ENCODE measurements at places on chromosomes 3 and 15. TPM values are rescaled to one million over a fixed set of nuclear protein-coding genes. Genes with fewer than 3 reads are reported as not detected.

DNA sequence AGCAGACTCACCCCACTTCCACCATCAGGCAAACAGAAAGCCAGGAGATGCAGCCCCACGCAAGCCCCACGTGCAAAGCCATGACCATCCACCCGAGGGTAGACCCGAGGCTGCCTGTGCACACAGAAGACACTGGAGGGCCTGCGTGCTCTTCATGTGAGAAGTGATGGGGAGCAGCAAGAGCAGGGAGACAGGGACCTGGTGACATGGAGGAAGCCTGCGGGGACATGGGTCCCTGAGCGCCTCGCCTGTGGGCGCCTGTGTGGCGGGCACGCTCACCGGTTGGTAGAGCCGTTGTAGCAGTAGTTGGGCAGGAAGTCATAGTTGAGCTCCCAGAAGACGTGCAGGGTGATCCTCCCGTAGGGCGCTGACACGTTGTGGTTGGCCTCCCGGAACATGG lies 65.0 kb downstream of the NIPA2 start:
- DNase-seq = no peak

- no peak for DNase-seq
Observed at GRCh38 chr3:138461896-138462295, 27.5 kb downstream of the ESYT3 start.

The LRRC28 gene
- 29.2 TPM for total RNA-seq

DNA sequence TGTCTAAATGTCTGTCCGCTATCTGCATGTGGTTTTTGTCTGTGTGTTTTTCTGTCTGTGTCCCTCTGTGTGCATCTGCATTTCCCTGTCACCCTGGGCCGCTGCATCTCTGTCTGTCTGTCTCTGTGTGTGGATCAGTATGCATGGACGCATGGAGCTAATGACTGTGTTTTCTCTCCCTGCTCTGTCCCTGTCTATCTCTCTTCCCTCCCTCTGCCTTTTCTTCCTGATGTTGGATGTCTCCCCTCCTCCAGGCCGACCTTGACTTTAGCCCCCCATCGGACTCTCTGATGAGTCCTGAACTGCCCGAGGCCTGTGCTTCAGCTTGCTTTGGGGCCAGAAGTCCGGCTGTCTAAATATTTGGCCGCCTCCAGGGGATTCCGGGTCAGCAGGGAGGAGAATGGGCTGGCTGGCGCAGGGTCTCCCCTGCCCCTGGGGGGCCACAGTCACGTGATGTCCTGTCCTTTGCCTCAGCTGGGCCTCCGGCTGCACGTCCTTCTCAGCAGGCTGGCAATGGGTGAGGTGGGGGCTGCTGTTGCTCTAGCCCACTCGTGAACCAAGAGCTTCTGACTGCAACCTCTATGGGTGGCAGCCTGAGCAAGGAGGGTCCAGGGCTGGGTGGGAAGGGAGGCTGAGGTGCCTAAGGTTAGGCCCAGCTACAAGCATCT lies 3.7 kb downstream of the SLC38A3 start:
- no peak for DNase-seq

DNA sequence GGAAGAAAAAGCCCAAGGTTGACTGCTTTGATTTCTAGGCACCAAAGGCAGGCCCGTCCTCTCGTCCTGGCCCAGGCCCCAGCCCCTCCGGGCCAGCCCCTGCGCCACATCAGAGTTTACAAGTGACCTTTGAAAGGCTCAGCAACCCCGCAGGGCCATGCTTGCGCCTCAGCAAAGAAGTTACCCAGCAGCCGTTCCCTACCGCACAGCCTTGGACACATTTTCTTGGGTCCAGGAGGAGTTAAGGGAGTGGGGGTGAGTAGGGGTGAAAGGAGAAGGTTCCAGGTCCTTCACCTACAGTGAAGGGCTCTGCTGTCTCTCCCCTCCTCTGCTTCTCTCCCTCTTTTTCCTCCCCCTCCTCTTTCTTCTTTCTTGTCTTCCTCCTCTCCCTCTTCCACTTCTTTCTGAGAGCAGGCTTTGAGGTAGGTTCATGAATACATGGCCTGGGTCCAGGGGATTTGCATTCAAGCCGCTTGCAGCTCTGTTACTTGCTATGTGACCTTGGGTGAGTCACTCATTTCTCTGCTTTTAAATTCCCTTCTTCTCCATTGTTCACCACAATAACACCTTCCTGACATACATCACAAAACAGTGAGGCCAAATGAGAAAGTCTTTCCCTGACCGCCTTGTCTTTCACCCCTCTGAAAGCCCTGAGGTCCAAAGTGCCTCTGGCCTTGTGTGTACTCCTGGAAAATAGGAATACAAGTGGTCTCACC lies 223.3 kb upstream of the TPRG1 start:
- DNase-seq = peak; percentile 94

The EIF2B5 gene
- total RNA-seq = 35.4 TPM

The SLCO3A1 gene
- under 0.01 TPM for total RNA-seq

The TTLL13 gene
- total RNA-seq = not detected

DNA sequence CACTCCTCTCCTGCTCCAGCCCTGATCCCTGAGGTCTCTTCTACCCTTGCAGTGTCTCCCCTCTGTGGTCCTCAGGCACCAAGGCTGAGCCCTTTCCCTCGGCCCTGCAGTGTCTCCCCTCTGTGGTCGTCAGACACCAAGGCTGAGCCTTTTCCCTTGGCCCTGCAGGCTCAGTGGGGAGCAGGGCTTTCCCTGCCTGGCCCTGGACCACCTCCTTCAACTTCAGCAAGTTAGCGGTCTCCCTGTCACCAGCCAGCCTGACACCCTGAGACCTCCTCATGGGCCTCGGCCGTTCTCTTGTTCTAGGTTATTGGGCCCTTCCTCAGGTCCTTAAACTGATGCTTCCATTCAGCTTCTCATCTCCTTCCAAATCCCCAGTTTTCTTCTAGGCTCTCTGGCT lies 4.3 kb downstream of the NRROS start:
- no peak for DNase-seq

Data from LHCN-M2 (cell line).